ENCODE measurements at places on chromosomes 3 and 15.

DNA sequence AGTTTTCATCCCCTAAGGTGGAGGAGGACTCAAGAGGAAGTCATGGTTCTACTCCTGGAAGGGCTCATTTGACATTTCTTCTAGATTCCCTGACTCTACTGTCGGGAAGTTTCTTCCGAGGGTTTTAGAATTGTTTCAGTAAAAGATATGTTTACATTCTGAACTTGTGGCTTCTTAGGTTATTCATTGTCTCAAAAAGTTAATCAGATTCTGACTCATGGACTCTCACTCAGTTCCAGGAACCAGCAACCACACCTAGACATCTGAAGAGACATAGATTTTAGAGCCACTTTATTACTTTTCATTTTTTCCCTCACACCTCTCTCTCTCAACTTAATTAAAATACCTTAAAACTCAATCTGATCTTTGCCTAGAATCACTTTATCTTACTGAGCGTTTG, 862.6 kb downstream of the AGBL1 start:
- no peak for DNase-seq

GRCh38 chr15:74775894-74776293, 6.0 kb upstream of the CSK start:
- DNase-seq = no peak

DNA sequence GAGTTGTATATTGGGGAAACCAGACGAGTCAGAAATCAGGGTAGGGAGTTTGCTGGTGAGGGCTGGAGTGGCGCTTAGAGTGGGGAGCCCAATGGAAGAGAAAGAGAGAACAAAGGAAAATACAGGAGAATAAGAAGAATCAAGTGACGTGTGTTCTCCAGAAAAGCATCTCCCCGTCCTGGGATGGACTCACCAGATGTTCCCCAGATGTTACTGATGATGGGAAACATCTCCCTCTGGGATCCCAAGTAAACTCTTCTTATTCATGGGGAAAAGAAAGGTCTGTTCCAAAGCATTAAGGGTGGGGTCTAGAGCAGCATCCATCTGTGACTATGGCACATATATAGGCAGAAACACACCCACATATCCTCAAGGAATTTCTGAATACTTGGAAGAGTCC, 3.0 kb upstream of the CSRNP1 start:
- no peak for DNase-seq

DNA sequence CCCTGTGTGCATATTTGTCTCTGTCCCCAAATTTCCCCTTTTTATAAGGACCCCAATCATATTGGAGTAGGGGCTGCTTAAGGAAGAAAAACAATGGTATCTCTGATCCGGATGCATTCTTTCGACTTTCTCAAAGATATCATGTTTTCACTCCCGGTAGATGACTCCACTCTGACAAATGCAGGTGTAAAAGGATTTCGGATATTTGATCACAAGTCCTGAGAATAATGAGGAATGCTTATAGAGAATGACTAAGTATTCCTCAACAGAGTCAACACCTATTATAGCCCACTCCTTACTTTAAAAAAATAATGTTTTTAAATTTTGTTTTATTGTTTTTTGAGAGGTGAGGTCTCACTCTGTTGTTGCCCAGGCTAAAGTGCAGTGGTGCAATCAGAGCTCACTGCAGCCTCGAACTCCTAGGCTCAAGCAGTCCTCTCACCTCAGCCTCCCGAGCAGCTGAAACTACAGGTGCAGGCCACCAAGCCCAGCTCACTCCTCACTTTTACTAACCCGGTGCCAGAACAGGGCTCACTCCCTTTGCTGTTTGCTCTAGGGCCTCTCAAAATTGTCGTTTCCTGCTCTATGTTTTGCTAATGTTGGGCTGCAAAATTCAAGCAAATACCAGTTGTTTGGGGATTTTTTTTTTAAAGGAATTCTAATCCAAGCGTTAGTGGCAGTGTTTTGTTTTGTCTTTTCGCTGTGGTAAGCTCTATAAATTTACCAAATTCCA, 24.6 kb downstream of the COL8A1 start:
- DNase-seq = no peak

GRCh38 chr3:165243597-165243996, 47.4 kb upstream of the SLITRK3 start:
- no peak for DNase-seq

- DNase-seq = no peak
These were observed 50.5 kb upstream of the ARHGEF3 start for GRCh38 chr3:56851966-56852884.
